ENCODE measurements at places on chromosomes 2 and 18.

DNA sequence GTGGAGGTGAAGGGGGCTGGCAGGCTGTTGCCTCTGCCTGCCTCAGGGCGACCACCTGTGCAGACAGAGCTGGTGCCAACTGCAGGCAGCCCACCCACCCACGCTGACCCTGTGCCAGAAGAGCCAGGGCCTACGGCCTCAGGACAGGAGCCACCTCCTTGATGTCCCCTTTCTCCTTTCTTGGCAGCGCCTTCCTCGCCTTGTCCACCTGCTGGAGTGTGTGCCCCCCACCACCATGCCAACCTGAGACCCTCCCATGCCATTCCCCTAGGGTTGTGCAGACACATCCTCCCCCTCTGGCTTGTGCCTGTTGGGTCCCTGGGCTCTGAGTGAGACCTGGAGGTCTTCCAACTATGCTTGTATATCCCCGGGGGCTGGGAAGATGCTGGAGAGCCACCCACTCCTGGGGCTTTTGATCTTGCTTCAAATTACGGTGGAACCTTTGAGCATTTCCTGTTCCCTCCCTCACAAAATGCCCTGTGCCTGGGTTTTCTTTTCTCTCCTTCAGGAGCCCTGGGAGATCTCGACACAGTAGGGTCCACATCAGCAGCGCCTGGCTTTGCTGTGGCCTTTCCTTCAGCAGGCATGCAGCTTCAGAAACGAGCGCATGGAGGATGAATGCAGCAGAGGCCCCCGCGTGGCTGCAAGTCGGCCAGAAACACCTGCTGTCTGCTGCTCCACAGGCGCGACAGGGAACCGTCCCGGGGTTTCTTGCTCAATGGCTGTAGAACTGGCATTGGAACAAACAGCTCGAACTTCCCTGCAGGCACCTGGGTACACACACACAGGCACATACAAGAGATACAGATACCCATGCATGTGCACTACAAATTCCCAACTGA, 65.9 kb upstream of the SH3RF3 start:
- peak; percentile 32 for DNase-seq

DNA sequence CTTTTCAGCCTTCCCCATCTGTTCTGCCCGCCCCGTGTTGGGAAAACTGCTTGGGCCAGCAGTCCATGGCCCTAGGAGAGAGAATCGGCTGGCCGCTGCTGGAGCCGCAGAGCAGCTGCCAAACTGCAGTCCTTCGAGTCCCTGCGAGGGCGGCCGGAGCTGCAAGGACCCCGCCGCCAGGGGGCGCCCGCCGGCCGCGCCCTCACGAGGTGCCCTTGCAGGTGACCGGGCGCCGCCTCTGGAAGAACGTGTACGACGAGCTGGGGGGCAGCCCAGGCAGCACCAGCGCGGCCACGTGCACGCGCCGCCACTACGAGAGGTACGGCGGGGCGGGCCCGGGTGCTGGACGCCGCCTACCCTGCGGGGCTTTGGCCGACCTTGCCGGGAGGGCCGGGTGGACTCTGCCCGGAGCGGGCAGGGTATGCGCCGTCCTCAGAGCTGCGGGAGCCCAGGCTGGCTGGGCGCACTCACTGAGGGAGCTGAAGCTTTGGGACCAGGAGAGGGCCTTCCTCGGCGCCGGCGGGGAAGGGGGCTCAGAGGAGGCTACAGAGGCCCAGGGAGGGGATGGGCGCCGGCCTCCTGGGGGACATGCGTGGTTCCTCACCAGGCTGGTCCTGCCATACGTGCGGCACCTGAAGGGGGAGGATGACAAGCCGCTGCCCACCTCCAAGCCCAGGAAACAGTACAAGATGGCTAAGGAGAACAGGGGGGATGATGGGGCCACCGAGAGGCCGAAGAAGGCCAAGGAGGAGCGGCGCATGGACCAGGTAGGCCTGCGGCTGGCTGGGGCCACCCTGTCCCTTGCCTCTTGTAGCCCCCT, 13.6 kb downstream of the ARID5A start:
- no peak for DNase-seq

- no peak for DNase-seq
Measured at GRCh38 chr2:7707723-7708122, 790.5 kb downstream of the RNF144A start.

DNA sequence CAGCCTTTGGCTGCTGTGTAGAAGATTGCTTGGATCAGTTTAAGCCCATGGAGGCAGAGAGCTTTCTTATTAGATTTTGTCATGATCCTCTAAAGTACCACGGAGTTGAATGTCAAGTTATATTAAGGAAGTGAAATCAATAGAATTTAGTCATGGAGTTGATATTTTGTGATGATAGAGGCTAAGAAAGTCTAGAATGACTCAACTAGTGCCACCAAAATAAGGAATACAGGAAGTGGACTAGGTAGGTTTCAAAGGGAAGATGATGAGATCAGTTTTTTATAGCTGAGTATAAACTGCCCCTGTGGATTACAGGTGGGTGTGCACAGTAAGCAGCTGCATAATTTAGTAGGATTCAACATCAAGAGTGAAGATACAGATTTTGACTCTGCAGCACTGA, 25.2 kb downstream of the FBXO36 start:
- no peak for DNase-seq

- DNase-seq: no peak
Measured at GRCh38 chr2:142241016-142241415, 110.2 kb upstream of the LRP1B start.

DNA sequence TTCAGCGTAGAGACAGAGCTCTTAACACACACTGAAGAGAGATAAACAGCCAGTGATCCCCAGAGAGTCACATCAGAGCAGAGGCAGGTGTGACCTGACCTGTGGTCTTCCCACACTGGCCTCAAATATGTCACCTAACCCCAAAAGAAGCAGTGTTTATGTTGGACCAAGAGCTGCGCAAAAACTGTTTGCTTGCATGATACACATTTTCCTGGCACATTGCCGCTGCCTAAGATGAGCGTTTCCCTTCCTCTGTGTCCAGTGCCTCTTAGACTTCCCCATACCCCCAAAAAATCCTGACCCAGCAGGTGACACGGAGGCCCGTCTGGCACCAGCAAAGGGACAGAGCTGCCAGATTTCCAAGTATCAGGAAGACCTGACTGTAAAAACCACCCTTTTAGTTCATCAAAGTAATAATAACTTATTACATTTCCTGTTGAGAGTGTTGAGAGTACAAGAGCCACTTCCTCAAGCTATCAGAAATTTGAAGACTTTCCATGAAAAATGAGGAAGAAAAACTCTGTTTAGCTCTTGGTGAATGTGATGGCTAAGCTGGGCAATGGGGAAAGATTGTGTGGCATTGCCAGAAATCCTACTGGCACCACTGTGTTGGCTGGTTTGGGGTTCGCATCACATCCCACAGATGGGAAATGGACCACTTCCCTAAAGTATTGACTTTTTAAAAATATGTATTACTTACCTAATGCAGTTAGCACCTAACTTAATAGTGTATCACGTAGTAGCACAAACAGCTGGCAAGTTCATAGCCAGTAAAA, 6.7 kb downstream of the TNFRSF11A start:
- DNase-seq: peak; percentile 35

- DNase-seq: no peak
Measured at GRCh38 chr2:106563195-106563594, 76.0 kb downstream of the CD8B2 start.

DNA sequence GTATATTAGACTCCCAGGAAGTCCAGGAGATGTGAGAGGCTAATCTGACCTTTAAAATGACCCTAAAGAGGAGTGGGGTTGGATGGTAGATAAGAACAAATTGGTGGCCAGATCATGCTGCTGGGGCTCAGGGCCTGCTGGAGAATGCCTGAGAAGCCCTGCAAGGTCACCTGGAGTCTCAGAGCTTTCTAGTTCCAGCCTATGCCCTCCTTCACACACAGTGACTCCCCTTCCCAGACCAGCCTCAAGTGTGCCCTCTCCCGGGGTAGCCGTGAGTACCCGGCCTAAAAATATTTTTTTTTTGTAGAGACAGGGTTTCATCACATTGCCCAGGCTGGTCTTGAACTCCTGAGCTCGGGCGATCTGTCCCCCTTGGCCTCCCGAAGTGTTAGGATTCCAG, 44.2 kb upstream of the FZD5 start:
- DNase-seq: no peak

GRCh38 chr18:23356915-23357601, 96.0 kb upstream of the RIOK3 start:
- DNase-seq: peak; percentile 38

GRCh38 chr2:75287624-75288316, 88.5 kb upstream of the TACR1 start:
- DNase-seq: no peak

DNA sequence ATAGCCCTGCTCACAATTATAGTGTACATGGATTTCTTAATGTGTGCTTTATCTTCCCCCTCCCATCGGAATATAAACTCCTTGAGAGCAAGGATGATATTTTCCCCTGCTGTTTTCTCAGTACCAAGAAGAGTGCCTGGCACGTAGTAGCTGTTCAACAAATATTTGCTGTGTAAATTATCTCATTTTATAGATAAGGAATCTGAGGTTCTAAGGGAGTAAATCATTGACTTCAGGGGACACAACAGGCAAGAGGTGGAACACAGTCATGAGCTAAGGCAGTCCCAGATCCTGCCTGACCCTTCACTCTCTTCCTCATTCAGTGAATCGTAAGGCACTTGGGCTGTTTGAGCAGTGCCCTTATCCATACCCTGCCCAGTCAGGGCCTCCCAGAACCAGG, 187.3 kb upstream of the TNP1 start:
- no peak for DNase-seq

- no peak for DNase-seq
Measured at GRCh38 chr2:15745907-15746702, 154.4 kb downstream of the DDX1 start.

- DNase-seq: peak; percentile 43
Measured at GRCh38 chr2:45241061-45241561, 231.9 kb upstream of the SIX2 start.

- no peak for DNase-seq
Measured at GRCh38 chr18:78739115-78739514, 240.5 kb upstream of the SALL3 start.

GRCh38 chr2:190303647-190304046, 16.0 kb downstream of the HIBCH start:
- no peak for DNase-seq

DNA sequence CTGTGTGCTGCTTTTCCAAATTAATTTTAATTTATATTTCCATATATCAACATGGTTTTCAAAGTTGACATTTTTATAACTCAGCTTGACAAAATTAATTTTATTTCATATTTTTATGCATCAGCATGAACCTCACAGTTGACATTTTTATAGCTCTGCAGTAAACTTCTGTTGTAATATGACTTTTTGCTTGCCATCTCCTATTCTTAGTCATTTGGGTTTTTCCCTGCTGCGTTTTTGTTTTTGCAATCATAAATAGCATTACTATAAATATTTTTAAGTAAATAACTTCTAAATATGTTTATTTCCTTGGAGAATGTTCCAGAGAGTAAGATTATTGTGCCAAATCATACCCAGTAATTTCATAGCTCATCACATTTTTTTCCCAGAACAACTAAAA, 21.0 kb upstream of the L3MBTL4 start:
- no peak for DNase-seq

GRCh38 chr2:201558665-201559064, 84.6 kb downstream of the TMEM237 start:
- no peak for DNase-seq

GRCh38 chr18:48137374-48138081, 207.1 kb upstream of the SMAD2 start:
- DNase-seq: peak; percentile 77

DNA sequence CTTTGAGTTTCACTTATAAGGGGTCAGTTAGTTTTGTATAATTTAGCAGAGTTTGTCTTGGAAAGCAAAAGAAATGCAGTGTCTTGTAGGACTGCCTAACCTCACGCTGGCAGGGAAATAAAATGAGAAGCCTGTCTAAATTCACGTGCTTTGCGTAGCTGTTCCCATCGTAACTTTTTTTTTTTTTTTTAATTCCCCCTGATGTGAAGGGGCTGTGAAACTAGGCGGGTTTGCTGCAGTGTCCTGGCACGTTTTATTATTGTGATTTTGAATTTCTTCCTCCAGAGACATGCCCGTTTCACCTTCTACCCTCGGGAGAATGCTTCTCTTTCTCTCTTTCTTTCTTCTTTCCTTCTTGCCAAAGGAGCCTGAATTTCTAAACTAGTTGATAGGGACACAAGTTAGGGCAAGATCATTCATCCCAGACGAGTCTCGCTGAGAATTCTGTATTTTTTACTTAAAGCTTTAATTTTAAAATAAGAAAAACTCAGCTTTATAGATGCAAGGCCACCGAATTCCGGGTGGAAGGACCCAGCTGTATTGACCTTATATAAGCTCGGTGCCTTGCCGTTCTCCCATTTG, 2.3 kb downstream of the MEIS1 start:
- DNase-seq: no peak

- DNase-seq: no peak
Measured at GRCh38 chr18:23912356-23912755, 102.2 kb upstream of the TTC39C start.

DNA sequence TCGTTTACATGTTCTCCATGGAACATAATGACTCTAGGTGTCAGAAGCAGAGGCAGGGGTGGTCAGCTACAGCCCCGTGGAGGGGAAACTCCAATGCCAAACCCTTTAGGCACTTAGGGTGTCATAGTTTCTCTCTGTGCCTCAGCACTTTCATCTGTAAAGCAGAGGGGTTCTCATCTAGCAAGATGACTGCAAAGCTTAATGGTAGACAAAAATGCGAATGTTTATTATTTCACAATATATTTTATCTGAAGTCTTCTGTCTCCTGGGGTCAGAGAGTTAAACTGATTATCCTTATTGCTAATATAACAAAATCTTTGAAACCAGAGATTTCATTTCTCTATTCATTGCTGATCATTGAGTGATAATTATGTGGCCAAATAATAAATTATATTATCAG, 522.5 kb downstream of the TSN start:
- DNase-seq: no peak

- DNase-seq: peak; percentile 20
Measured at GRCh38 chr2:221850076-221850475, 278.0 kb upstream of the EPHA4 start.

DNA sequence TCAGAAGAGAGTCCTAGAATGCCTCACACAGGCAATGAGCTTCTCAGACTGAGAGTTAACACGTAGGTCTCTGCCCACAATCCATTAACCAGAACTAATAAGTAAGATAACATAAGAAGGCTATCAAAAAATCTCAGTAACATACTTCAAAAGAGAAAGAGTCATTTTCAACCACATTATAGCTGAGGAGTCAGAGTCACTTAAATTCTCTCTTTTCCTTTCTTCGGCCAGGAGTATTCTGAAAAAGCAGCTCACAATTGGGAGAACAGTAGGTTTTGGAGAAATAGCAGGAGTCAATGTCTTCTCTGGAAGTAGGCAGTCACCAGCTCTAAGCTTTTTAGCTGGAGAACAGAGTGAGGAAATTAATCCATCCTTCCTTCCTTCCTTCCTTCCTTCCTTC, 1364.4 kb upstream of the NXPH2 start:
- no peak for DNase-seq

- DNase-seq: no peak
Measured at GRCh38 chr2:86781363-86781762, 9.3 kb downstream of the CD8A start.

GRCh38 chr2:36889795-36890194, 76.5 kb downstream of the STRN start:
- peak; percentile 62 for DNase-seq

DNA sequence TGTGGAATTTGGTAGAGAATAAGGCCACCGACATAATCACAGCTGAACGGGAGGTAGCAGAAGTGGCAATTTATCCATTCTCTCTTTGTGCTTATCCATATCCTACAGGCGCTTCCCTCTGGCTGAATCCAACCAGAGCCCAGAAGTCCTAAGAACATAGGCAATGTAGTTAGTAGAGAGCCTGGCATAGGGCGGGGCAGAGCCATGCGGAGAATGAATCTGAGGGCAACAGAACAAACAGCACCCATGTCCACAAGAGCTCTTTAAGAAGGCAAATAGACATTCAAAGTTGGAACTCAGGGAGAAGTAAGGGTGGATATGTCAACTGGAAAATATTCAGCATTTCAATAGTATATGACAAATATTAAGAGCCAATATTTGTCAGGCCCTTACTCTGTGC, 305.9 kb upstream of the VWC2L start:
- no peak for DNase-seq
